Memory B cell (primary cell): ENCODE measurements at places on chromosomes 1 and 21.

DNA sequence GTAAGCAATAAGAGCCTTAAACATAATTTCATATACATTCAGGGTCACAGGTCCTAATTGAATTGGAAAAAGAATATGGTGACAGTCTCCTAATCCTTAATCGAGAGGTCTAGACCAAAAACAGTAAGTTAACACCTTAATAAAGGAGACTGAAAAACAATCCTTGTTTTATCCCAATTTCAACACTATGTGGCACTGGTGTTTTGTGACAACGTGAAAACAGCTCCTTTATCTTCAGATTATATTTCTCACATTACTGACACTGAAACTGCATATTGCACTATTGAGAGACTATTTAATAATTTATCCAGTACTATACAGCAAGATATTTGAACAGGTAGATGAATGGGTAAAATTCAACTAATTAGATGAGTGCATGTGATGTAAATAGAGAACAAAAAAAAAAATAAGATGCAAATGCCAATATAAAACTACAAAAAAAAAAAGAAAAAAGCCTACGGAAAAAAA, 34.1 kb downstream of the TP53BP2 start:
- DNase-seq: no peak

DNA sequence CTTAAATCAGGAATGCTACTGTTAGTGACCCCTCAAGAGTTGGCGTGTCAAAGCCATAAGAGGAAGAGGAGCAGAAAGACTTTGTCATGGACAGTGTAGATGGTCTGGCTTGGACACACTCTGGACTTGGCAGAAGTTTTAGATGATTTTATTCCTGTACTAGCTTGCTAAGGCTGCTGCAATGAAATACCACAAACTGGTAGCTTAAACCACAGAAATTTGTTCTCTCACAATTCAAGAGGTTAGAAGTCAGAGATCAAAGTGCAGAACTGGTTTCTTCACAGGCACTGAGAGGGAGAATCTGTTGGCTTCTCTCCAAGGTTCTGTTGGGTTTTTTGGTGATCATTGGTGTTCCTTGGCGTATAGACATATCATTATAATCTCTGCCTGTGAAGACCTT, 869.8 kb upstream of the B3GALT2 start:
- no peak for DNase-seq

GRCh38 chr1:27408151-27408550, 15.7 kb downstream of the GPR3 start:
- DNase-seq: no peak

DNA sequence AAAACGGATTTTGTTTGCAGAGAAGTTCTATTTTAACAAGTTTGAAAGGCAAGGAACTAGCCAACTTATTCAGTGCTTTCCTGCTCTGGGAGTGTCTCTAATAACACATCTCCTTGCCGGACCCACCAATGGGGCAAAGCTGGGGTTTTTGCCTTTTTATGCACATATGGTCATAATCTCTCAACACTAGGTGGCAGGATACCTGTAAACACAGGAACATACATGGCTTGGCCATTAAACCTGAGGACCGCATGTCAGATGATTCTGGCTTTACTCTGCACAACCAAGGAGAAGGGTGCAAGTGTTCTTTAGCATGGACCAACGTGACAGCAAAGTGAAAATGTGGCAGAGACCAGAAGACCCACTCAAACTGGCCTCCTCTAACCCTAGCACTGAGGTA, 4.9 kb downstream of the TMEM9 start:
- no peak for DNase-seq

- DNase-seq: no peak
Measured at GRCh38 chr1:234976861-234977680, 151.6 kb downstream of the TOMM20 start.

DNA sequence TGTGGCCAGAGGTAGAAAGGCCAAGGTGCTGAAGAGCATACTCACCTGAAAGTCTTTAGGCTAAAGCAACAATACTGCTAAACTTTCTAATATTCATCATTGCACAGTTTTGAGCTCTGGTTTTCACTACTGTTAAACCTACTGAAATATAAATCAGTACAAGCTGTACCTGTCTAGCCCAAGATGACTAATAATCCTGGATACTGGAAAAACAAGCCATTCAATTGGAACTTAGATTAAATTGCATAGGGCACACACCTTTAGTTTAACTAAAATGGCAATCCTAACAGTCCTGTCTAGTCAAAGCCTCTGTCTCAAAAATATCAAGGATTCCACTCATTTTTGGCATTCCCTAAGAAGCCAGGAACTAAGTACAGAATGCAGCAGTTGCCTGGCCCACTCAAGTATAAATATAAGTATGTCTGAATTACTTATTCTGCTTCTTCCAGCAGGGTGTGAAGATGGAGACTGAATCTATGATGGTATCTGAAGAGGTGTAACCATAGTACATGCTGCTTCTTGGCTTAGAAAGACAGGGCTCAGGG, 3.1 kb downstream of the CHML start:
- DNase-seq: no peak

- DNase-seq: no peak
Measured at GRCh38 chr1:81695741-81696140, 105.0 kb upstream of the ADGRL2 start.

DNA sequence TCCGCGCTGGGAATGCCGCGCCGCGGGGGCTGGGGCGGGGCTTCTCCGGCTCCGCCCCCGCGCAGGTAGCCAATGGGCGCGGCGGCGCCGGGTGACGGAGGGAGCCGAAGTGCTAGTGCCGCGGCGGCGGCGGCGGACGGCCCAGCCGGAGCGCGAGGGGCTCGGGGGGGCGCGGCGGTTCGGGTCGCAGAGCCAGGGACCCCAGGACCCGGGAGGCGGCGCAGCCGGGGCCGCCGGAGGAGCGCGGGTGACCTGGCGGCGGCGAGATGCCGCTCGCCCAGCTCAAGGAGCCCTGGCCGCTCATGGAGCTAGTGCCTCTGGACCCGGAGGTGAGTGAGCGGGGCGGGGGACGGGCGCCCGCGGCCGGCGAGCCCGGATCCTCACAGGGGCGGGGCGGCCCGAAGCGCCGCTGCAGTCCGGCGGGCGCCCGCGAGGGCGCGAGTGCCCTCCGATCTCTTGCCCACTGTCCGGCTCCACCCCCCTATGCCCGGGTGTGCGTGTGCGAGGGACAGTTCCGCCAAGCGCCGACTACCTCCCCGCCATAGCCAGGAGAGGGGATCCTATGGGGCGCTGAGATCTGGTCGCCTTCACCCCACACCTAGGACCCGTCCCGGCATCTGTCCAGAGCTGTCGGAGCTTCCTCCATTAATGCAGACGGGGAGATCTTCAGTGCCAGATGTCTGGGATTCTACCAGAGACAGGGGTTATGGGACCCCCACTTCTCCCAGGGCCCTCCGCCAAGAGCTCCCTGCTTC, at the start of gene RPS6KA1:
Gene RPS6KA1 (plus strand): TSS at position 107 of the 755 bp plus-strand sequence. CDS start 160 bp downstream, at position 267.
- peak; percentile 45 for DNase-seq

GRCh38 chr1:158933621-158934020, 2.3 kb downstream of the PYHIN1 start:
- no peak for DNase-seq

GRCh38 chr1:51175278-51175677, 60.8 kb upstream of the RNF11 start:
- no peak for DNase-seq

- no peak for DNase-seq
Measured at GRCh38 chr1:50425376-50426107, 2.3 kb upstream of the DMRTA2 start.

DNA sequence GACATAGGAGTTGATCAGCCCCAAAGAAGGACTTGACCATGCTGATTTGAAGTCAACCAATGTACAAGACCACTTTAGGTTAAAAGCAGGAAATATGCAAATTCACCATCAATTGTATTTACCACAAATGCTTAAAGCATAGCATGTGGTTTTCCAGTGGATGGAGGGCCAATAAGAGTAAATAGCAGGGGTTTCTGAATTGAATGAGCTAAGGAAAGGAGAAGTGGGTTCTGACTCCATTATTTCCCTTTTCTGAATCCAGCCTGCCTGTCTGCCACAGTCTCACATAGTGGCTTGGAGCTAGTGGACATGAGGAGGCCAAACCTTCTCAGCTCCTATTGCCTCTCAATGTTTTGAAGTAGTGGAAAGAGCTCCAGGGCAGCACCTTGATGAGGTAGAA, 7.2 kb upstream of the TNFSF18 start:
- DNase-seq: no peak

DNA sequence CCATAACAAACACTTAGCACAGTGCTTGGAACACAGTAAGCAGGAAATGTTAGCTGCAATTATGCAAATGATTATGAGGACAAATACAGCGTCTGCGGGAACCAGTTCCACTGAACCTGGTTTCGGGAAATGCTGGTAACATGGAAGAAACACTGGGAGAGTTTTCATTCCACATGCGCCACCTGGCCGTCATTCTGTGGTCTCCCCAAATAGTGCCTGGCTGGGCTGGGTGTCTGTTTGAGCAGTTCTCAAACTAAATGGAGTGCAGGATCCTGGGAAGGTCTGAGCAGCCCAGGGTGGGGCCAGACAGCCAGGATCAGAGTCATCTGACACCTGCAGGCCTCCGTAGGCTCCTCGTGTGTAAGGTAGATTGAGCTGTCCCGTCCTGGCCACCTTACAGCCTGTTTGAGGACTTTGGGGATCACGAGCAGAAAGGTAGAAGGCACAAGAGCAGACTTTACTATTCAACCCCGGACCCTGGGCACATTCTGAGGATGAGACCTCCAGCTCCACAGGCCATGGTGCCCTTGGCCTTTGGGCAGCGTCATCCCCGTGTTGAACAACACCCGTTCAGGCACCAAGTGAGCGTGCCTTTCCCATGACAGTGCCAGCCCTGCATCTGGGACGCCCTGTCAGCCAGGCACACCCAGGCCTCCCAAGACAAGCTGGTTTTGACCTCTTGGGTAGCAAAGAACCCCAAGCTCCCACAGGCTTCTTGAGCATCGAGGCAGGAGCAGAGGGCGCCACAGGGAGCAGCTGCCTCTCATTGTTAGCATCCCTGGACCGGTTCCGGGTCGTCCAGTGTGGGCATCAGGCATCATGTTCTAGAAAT, 101.9 kb downstream of the PRDM2 start:
- no peak for DNase-seq

DNA sequence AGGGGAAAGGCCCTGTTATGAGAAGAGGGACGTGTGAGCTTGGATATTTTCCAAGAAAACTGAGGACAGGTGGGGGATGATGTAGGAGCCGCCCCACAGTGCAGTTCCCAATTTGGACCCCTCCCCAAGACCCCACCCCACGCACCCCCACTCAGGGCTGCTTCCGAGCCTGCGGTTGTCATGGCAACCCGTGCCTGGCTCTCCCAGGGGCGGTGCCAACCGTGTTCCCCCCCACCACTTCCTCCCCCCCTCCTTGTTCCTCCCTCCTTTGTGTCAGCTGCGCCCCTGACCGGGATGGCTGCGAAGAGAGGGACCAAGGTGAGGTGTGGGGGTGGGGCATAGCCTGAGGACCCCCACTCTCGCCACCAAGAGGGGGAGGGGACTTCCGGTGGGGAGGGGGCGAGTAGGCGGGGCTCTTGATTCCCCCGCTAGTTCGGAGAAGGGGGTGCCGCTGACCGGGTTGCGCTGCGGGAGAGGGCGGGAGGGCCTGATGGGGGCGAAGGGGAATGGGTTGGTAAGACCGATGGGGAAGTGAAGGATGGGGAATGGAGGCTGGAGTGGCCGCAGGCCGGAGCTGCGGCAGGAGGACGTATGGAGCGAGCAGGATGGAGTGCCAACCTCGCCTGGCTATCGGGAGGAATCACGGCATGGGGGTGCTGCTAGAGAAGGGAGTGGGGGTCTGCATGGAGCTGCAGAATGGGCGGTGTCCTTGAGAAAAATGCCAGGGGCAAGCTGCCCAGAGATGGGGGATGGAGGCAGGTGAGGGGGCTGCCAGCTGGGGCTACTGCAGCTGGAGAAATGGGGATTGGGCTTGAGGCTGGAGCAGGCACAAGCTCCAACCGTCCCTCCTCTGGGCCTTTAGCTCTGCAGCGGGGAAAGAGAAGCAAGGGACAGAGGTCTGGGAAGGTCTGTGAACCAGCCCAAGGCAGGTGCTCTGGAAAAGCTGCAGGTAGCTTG, 953 bp downstream of the TRIM46 start:
- no peak for DNase-seq
